Caki2 (cell line): ENCODE measurements at places on chromosomes 11 and 22.

DNA sequence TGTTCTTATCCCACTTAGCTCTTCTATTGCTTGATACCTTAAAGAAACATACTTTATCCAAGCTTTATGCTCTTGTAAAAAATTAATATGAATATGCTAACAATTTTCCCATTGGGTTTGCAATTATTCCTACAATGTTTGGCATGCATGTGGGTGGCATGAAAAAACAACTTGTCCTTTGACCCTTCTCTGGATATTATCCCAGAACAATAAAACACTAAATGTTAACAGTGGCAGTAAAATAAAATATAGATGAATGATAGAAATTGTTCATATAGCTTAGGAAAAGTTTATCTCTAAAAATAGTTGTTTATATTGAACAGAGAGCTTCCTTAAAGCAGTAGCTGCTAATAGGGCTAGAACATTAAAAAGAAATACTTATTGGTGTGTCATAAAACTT, 860.5 kb upstream of the LRRC4C start:
- no peak for DNase-seq

GRCh38 chr11:62985041-62985750, 429 bp upstream of the SLC22A6 start:
- no peak for DNase-seq

DNA sequence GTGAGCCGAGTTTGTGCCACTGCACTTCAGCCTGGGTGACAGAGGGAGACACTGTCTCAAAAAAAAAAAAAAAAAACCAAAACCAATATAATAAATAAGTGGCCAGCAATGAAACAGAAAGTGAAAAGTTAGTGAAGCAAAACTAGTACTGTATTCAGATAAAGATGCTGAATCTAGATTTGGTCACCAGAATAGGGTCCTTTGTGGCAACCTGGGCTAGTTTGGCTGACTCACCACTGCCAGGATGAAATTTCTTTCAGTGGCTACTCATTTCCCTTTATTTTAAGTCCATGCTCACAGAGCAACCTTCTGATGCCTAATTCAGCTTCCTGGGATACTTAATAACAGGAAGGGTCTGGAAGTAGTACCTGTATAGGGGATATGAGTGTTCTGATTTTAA, 26.0 kb downstream of the LIMK2 start:
- no peak for DNase-seq

DNA sequence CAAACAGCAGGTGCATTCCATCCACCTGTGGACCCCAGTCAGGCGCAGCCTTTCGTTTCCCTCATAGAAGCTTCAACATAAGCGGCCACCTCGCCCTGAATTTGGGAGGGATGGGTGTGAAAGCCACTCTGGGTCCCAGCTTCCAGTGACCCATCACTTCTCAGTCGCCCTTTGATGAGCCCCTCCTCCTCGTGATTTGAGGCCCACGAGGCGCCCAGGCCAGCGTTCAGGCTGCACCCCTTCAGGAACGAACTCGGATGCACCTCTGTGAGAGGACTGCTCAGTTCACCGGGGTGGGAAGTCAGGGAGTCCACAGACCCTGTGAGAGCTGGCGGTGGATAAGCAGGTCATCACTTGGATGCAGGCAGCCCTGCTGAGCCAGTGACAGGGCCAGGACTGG, 1118.2 kb downstream of the BRD1 start:
- no peak for DNase-seq

- DNase-seq = no peak
These were observed 50.2 kb downstream of the RPL27A start for GRCh38 chr11:8732748-8733241.

DNA sequence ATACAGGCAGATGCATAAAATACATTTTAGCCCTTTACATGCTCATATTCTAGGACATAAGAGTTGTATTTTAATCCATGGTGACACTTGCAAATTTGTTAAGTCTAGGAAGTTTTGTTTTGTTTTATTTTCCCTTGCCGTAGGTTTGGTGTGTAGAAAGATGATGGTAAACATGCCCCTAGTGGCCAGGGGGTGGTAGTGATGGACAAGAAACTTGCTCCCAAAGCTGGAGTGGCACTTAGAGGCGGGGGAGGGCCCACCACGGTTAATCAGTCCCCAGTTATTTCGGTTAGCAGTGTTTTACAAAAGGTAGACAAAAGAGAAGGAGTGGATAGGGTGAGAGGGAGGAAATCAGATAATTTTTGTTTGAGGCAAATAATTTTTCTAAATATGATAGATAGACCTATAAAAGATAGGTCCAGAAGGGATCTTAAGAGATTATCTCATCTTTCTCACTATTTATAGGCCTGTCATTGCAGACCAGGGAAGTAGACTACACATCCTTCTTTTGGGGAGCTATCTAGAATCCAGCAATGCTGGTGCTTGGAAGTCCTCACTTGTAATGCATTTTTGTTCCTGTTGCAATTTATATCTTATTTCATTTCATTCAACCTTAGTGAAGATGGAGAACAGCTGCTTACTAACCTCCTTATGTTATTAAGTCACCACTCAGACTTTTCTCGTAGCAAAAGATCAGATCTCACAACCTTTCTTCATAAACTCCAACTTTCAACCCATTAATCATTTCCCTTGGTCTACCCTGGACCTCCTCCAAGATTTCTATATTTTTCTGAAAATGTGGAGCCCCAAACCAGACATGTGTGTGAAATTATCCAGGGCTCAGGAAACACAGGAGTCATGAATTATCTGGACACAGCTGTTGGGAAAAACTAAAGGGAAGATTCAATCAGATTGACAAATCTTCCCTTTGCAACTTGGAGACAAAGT, 5.9 kb upstream of the BDNF start:
- peak; percentile 33 for DNase-seq

DNA sequence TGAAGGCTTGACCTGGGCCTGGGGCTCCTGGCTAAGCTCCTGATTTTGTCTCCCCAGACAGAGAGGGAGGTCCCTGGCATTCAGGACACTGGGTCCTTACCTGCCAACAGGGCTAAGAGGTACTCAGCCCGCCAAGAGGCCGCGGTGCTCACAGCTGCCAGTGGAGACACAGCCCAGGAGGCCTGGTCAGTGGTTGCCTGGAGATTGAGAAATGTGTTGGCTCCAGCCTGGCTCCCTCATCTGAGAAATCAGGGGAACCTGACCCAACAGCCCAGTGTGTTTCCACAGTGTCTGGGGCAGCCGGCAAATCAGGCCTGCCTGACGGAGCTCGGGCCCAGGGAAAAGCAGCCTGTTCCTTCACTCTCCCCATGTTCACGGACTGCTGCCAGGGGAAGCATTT, 79.4 kb upstream of the NAV2 start:
- no peak for DNase-seq

- DNase-seq = no peak
These were observed 1635.2 kb downstream of the FAM181B start for GRCh38 chr11:81098471-81098870.

DNA sequence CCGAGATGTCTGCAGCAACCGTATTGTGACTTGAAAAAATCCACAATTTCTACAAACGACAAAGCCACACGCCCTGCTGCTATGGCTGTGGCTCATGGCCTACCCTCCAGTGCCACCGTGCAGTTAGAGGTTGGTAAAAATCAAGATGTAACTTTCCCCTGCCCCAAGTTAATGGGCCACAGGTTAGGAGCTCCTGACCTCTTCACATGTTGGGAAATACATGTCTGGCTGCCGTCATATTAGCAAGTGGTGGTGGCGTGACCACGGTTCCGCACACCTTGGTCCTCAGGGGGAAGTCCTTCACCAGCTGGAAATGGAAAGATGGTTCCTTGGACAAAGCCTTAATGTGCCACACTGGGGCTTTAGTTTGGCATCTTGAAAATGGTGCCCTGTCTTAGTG, 27.4 kb upstream of the CCND1 start:
- DNase-seq = no peak

DNA sequence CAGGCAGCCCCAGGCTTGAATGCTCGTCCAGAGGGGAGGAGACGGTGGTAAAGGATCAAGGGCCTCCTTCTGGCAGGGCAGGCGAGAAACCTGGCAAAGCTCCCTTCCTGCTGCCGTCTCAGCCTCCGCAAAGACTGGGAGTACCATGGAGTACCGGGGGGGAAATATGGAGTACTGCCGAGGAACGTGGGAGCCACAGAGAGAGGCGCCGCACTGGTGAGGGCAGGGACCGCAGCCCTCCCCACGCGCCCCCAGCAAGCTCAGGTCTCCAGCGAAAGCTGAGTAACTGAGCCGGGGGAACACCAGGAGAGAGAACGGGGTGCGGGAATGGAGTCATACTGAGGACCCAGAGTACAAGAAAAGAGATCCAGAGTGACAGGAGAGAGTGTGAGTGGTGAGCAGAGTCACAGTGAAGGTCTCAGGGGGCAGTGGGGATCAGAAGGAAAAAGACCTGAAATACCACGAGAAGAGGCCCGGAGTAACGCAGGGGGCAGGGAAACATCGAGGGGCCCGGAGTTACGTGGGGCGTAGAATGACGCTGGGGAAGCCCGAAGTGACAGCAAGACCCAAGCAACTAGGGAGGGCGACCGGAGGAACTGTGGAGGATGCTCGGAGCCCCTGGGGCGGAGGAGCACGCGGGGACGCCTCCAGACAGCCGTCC, 740 bp downstream of the EML3 start:
- DNase-seq = no peak

DNA sequence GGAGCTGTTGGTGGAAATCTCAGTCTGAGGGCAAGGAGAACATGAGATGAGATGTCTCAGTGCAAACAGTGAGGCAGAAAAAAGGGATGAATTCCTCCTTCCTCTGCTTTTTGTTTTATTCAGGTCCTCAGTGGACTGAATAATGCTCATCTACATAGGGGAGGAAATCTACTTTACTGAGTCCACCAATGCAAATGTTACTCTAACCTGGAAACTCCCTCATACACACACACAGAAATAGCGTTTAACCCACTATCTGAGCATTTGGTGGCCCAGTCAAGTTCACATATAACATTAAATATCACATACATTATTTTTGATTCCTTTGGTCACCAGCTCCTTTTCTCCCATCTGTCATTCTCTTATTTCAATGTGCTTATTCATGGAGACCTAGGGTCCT, 418.8 kb downstream of the TMEM135 start:
- DNase-seq = no peak

- no peak for DNase-seq
These were observed 18.1 kb downstream of the TSKU start for GRCh38 chr11:76801225-76801624.

DNA sequence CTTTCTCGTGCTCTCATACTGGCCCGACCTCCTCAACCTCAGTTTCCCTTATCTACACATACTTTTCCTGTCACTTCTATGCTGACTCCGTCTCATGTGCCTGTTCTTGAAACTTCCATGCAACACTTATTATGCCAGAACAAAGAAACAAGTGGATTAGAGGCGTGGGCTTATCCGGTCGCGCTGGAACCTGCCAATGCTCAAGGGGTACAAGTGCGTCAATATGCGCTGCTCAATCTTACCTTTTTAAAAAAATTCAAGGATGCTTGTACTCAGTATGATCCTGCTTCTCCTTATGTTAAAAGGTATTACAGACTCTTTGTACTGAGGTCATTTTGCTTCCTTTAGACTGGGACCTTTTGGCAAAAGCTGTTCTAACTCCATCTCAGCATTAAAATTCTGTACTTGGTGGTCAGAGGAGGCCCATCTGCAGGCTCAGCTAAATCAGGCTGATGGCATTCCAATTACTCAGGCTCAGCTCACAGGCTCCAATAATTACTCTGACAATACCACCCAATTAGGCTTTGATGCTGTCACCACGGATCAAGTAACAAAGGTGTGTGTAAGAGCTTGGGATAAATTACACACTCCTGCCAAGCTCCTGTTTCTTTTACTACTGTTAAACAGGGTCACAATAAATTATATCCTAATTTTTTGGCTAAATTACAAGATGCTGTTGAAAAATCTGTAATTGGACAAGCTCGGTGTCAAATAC, 26.3 kb upstream of the ALDH3B2 start:
- no peak for DNase-seq
